ENCODE measurements at places on chromosomes 7 and 10.

DNA sequence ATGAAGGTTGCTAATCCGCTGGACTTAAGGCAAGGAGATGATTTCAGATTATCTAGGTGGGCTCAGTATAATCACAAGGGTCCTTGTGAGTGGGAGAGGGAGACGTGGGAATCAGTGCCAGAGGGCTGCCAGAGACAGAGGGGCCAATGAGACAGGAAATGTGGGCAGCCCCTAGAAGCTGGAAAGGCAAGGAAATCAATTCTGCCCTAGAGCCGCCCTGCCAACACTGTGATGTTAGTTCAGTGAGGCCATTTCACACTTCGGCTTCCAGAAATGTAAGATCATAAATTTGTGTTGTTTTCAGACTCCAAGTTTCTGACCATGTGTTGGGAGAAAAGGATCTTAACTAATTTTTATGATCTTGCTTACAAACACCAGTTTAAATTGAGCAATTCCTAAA, 3.6 kb upstream of the GPNMB start:
- no peak for DNase-seq

- no peak for DNase-seq
Measured at GRCh38 chr7:104758504-104758903, 255.5 kb upstream of the KMT2E start.

- DNase-seq: no peak
Measured at GRCh38 chr10:47207281-47207615, 92.7 kb upstream of the GDF10 start.

- DNase-seq: no peak
Measured at GRCh38 chr10:44015702-44016500, 367.2 kb upstream of the ZNF32 start.

DNA sequence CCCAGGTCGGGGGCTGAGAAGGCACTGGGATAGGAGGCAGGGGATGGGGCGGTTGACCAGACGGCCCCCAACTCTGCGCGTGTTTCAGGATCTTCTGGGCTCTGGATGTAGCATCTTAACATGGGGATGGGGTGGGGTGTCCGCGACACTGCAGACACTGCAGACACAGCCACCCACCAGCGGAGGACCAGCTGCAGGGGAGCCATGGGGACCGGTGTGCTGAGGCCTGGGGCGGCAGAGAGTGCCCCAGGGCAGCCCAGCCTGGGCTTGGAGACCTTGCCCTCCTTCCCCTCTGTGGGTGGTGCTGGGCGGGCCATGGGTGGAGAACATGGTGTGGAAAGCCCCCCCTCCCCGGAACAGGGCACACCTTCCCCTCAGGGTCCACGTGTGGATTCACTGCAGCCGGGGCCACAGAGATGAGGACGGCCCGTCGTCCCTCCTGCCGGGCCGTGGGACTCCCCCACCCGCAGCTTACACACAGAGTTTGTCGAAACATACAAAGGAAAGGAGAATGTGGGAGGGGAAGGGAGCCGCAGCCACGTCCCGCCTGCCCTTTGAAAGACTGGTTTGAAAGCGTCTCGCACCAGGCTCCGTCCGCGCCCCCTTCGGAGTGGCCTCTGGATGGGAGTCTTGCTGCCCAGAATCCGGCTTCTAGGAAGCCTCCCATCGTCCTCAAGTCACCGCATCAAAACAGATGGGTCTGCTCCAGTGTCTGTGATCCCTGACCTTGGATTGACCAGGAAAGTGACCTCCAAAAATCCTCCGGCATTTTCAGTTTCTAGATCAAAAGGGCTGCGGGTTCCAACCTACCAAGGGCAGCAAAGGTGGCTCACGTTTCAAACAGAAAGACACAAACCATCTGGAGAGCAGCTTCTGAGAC, 91.5 kb upstream of the TCERG1L start:
- DNase-seq: peak; percentile 66

DNA sequence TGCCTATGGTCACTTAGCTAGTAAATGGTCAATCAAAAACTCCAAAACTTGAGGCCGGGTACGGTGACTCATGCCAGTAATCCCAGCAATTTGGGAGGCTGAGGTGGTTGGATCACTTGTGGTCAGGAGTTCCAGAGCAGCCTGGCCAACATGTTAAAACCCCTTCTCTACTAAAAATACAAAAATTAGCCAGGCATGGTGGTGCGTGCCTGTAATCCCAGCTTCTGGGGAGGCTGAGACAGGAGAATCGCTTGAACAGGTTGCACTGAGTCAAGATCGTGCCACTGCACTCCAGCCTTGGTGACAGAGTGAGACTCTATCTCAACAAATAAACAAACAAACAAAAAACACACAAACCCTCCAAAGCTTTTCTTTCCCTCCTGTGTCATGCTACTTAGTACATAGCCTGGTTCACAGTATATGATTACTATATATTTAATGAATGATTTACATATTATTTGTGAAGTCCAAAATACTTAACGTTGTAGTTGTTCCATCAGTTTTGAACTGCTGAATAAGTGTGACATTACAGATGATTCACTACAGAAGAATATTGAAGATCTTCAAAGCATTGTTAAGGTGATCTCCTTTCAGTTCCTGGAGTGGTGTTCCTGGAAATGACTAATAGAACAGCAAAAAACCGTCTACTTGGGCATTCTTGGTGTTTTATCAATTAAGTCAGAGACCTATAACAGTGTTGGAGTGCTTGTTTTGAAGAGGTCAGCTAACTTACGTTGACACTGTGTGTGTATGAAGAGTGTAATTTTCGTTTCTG, 72.9 kb downstream of the ADK start:
- no peak for DNase-seq

- DNase-seq: no peak
Measured at GRCh38 chr10:2925631-2926030, 141.7 kb upstream of the PFKP start.

- no peak for DNase-seq
Measured at GRCh38 chr7:18064242-18064838, 36.7 kb upstream of the PRPS1L1 start.

DNA sequence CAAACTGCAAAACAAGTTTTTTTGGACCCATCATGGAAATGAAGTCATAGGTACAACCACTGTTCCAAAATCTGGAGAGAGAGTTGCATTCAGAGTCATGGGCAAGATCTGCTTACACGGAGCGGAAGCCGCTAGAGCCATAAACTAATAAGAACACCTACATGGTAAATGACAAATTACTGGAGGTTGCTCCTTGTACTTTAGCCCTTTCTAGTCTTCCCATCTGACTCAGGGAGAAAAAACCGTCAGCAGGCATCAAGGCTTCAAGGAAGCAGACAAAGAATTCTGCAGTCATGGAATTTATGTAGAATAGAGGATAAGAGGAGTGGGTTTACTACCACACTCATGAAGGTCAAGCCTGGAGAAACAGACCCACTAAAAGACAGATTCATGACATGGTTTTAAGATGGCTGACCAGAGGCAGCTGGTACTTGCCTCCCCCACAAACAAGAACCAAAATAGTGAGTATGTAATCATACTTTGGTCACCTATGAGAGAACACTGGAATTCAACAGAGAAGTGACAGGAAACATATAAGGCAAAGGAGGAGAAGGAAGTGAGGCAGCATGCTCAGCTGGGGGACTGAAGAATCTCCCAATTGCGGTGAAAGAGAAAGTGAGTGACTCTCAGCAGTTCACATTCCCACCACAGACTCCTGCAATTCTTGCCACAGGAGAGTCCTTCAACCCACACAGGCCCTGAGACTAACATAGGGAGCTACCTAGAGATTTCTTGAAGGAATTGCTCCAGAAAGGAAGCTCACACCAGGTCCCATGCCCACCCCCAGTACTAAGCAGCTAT, 42.4 kb upstream of the ASAH2 start:
- no peak for DNase-seq

- DNase-seq: peak; percentile 12
Measured at GRCh38 chr10:46098386-46098785, 52.3 kb upstream of the MSMB start.
